A549 treated with RU486 at 1 μM for 4 hours (cell line): ENCODE measurements at places on chromosomes 16 and 17. TPM values are rescaled to one million over a fixed set of nuclear protein-coding genes. Genes with fewer than 3 reads are reported as not detected.

Gene BCAS3
- 7.1 to 8.6 TPM (median 7.2 TPM) in 5 replicates for total RNA-seq

Gene KRTAP3-1
- not detected in 5 replicates for total RNA-seq

Gene CTF1
- 0.08 to 0.23 TPM (median 0.16 TPM) in 4 of 5 replicates, not detected in the other for total RNA-seq

Gene TM4SF5
- 0.41 to 1.1 TPM (median 0.82 TPM) in 5 replicates for total RNA-seq

Gene SBK1
- 0.07 to 0.44 TPM (median 0.25 TPM) in 5 replicates for total RNA-seq

Gene CPNE7
- 41.6 to 67.2 TPM (median 63.9 TPM) in 5 replicates for total RNA-seq
